ENCODE measurements at places on chromosomes 16 and 17.
A peak's percentile ranks its signal among the peaks of the same experiment; 100 is the strongest.

DNA sequence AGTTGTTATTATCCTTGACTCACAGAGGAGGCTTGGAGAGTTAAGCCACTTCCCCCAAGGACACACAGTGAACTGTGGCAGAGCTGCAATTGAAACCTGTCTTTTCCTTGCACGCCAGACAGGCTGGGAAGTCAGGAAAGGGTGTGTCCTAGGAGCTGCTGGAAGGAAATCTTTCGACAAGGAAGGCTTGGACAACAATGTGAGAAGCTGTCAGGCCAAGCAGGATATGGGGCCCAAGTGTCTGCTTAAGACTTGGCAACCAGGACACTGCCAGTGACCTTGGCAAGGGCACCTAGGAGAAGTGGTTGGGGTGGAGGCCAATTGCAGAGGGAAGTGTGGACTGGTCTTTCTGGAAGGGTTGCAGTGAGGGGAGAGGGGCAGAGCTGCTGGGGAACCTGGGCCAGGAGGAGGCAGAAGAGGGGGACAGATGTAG lies 2.1 kb upstream of the CAMKK1 start:
- DNase-seq = no peak

DNA sequence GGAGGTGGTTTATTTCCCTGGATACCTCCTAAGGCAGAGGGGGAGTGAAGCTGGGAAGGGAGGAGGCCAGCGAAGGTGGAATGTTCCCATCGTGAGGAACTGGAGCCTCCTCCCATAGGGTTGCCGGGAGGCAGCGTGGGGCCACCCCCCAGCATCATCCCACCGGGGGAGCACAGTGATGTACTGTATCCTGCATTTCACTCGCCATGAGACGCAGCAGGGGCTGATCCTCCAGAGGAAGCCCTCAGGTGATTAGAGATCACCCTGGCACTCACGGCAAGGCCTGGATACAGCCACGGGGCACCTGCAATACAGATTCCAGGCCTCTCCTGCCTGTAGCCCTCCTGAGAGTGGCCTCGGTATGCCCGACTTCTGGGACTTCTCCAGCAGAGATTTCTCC lies 25.5 kb upstream of the BEAN1 start:
- no peak for DNase-seq

- no peak for DNase-seq
These were observed 55.3 kb downstream of the MYH13 start for GRCh38 chr17:10317543-10317834.

GRCh38 chr17:77453613-77454241 lies 313.0 kb downstream of the SEC14L1 start:
- no peak for DNase-seq

DNA sequence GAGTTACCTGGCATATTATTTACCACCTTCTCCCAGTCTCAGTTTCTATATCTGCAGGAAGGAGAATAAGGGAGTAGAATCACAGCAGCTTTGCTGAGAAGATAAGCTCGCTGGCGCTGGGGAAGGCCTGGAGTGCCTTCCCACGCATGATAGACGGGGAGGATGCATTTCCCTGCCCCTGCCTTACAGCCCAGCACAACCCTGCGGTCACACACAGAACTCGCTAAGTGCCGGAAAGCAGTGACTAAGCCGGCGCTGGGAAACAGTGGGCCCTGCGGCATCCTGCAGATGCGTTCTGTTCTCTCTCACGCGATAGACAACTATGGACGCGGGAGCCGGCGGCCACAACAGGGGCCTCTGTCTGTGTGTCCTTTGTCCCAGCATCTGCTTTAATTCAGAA lies 4.8 kb downstream of the CA5A start:
- no peak for DNase-seq

- DNase-seq = peak; percentile 34
These were observed 3.3 kb upstream of the COG1 start for GRCh38 chr17:73189417-73190099.

DNA sequence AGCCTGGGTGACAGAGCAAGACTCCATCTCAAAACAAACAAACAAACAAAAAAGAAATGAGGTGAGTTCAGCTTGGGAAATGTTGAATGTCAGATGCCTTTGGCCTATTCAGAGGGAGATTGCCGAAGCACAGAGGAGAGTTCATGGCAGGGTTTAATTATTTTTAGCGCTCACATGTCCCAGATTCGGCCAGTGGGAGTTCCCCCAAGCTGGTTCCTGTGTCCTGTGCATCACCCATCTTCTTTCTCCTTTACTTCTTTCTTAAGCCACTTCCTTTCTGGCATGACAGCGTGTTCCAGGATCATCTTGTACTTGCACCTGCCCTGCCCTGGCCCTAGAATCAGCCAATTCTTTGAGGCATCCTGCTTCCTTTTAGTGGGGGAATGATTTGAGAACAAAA lies 9.2 kb downstream of the MPV17L start:
- DNase-seq = no peak

GRCh38 chr17:76623271-76624146 lies 20.0 kb downstream of the ST6GALNAC1 start:
- DNase-seq = no peak

GRCh38 chr16:15963307-15963910 lies 14.0 kb downstream of the ABCC1 start:
- no peak for DNase-seq
